ENCODE measurements at places on chromosomes 7 and 10.
A peak's percentile ranks its signal among the peaks of the same experiment; 100 is the strongest.

DNA sequence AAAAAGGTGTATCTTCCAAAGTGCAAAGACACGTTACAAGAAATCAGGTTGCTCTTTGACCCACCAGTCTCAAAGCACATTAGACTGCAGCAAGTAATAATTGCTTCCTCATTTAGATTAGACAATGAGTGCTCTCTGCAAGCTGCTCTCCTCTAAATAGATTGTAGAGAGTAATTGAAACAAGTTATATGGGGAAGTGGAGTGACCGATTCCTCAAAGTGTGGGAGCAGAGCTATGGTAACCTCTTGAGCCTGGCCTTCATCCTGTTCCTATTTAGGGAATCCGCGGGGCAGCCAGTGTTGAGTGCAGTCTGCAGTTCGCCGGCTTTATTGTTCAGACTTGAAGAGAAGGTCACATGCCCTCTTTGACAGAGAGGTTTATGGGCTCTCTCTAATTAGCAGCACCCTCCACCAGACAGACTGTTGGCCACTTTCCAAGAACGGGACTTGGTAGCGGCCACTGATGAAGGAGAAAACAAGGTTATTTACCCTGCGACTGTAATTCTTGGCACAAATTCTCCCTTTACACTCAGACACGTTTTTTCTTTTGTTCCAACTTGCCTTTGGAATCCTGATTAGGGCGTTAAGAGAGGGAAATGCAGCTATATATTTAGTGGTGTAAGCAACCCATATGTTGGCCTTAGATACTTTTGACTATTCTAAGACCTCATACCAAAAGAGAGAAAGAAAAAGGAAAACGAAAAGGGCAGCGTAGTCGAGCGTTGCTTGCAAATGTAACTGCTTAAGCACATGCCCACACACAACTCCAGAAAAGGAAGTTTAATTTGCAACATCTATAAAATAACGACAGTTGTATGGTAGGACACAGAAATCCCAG, 107.5 kb downstream of the REEP3 start:
- peak; percentile 97 for DNase-seq

DNA sequence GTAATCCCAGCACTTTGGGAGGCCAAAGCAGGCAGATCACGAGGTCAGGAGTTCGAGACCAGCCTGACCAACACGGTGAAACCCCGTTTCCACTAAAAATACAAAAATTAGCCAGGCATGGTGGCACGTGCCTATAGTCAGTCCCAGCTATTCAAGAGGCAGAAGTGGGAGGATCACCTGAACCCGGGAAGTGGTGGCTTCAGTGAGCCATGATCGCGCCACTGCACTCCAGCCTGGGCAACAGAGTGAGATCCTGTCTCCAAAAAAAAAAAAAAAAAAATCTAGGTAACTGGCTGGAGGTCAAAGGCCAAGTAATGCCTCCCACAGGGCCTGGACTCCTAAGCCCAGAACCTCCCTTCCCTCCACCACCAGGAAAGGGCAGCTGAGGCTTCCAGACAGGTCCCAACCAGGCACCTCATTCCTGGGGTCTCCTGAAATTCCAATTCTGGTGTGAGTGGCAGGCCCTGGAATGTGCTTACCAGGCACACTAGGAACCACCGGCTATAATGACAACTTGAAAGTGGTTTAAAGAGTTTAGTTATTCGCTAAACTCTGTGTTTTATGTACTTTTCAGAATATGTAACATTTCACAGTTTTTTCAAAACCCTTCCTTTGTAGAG, 86.9 kb upstream of the TNRC18 start:
- DNase-seq: no peak

- DNase-seq: no peak
Observed at GRCh38 chr7:11217848-11218565, 244.3 kb downstream of the PHF14 start.

DNA sequence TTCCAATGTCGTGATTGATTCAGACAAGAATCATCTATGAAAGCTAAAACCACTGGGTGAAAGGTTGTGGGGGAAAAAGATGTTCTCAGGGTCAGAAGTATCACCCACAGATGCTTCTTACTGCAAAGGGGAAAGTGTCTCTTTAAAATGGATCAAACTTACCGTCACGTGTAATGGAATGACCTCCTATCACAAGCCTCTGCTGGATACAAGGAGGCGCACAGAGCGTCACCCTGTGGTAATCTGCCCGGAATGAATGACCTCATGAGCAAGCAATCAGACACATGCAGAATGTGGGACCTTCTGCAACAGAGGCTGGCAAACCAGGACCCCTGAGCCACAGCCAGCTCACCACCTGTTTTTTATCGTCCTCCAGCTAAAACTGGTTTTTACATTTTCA, 33.0 kb downstream of the WIPF3 start:
- no peak for DNase-seq

DNA sequence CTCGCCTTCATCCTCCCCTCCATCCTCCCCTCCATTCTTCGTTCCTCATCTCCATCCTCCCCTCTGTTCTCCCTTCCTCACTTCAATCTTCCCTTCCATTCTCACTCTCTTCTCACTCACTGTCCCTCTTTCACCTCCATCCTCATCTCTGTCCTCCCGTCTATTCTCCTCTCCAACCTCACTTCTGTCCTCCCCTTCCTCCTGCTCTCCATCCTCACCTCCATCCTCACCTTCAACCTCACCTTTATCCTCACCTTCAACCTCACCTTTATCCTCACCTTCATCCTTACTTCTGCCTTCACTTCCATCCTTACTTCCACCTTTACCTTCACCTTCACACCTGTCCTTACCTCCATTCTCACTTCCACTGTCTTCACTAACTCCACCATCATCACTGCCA, 11.3 kb upstream of the RABGEF1 start:
- DNase-seq: no peak

GRCh38 chr7:113856010-113856409, 62.8 kb downstream of the PPP1R3A start:
- DNase-seq: no peak

DNA sequence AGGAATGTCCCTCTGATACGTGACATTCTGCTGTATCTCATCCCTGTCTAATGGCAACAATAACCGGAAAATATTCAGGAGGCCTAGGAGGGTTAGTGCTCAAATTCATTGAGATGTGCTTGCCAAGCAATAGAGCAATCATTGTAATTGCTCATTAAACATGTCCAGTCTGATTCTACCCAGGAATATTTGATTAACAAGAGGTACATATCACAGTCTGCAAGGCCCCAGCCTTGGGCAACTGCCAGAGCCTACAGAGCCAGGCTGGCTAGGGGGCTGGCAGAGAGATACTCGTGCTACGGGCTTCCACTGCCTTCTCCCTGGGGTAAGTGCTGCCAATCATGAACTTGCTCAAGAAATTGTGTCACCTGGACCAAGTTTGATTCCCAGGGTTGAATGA, 99.1 kb downstream of the ALOX5 start:
- peak; percentile 23 for DNase-seq

DNA sequence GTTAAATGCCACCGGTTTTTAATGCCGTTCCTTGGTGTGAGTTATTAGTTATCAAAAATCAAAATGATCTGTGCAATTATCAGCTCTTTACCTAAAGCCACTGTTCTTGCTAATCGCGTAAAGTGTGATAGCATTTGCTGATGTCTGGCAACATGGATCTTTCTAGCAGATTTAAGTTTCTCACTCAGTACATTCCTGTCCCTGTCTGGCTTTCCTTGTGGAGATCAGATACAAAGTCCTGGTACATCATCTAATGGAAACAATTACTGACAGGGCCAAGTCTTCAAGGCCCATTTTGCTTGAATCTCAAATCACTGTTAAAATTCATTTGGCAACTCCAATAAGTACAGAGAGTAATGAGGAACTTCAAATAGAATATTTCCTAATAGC, 755.7 kb downstream of the AUTS2 start:
- no peak for DNase-seq
